ENCODE measurements at places on chromosomes 12 and 14.

GRCh38 chr12:118166946-118167345 lies 31.0 kb downstream of the PEBP1 start:
- no peak for DNase-seq

- DNase-seq = no peak
Observed at GRCh38 chr12:131018808-131019397, 65.2 kb downstream of the ADGRD1 start.

DNA sequence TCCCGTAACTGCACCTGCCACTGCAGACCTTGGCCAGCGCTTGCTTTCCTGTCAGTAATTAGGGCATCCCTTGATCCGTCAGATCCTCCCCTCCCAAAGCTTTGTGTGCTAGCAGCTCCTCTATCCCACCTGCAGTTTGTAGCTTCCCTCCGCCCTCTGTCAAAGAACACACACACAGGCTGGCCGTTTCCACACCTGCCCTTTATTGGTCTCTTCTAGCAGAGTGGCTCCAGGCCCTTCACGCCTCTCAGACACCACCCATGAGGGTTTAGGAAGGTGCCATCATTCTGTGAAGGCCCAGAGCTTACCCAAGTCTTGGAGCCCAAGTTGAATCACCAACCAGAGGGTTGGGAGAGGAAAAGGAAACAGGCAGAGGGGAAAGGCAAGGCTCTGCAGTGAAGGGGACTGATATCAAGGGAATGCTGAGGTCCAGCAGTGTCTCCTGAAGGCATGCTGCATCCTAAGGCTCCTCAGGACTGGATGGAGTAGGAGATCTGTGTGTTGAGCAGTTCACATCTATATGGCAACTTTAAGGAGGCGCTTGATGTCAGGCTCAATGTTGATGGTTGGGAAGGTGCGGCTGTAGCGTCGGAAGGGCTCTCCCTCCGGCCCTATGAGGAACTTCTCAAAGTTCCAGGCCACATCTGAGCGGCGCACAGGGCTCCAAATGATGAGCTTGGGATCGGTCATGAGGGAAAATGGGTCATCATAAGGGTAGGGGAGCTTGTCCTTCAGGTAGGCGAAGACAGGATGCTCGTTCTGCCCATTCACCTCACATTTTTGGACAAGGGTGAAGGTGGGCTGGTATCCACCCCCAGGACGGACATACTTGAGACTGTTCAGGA lies 3.4 kb downstream of the GPX2 start:
- no peak for DNase-seq

GRCh38 chr14:96167224-96168148 lies 37.2 kb upstream of the BDKRB2 start:
- DNase-seq = no peak

DNA sequence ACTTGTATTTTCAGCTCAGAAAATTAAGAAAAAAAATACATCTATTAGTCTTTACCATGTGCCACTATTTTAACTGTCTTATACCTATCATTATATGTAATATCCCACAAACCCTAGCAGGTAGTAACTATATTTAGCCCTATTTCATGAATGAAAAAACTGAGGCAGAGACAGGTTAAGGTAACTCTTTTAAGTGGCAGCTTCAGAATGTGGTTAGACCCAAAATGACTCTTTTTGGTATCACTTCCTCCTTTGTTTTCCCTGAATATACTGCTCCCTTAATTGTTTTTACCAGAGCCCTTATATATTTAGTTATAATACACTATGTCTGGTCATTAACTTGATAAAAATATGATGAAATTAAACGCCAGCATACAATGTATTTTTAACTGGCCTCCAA lies 235.6 kb upstream of the RPL10L start:
- DNase-seq = no peak

DNA sequence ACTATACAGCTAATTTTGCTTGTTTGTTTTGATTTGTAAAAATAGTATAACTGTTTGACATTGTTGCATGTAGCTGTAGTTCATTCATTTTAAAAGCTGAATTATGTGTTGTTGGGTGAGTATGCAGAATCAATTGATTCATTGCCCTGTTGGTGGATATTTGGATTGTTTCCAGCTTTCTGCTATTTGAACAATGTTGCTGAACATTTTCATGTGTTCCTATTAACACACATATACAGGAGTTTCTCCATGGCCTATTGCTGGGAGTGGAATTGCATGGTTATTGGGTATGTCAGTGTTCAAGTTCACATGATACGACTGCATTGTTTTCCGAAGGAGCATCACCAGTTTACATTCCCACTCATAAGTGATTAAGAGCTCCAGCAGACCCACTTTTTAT lies 75.3 kb downstream of the SRGAP1 start:
- DNase-seq = no peak

DNA sequence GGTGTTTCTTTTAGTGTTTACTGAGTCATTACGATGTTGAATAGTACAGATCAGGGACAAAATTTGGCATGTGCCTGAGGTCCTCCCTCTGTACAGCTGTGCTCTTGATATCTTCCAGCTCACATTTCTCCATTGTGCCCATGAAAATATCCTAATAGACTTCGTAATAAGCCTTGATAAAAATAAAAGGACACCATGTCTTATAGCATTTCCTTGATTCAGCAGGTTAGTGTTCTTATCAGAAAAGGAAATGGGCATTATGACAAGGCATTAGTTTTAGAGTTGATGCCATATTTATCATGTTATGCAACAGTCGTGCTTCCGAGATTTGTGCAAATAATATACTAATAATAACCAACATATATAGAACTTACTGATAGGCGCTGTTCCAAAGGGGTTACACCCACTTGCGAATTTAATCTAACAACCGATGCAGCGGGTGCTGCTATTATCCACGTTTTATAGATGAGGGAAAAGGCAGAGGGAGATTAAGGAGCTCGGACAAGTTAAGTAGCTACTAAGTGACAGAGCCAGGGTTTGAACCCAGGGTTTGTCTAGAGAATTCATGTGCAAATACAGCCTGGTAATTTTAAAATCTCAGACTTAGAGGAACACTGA lies 15.1 kb upstream of the WNK1 start:
- DNase-seq = no peak

GRCh38 chr12:108119126-108119973 lies 9.7 kb upstream of the WSCD2 start:
- DNase-seq = no peak

GRCh38 chr12:111570084-111570961 lies 28.8 kb downstream of the ATXN2 start:
- no peak for DNase-seq

DNA sequence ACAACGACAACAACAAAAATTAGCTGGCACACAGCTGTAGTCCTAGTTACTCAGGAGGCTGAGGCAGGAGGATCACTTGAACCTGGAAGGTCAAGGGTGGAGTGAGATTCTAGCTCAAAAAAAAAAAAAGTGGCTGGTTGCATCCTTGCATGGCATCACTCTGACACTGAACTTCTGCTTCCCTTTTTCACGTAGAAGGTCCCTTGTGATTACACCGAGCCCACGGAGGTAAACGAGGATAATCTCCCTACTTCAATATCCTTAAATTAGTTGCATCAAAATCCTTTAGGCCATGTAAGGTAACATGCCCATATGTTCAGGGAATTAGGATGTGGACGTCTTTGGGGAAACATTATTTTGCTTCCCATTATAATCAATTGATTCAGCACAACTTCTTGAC lies 4.0 kb upstream of the PPP4R4 start:
- no peak for DNase-seq

DNA sequence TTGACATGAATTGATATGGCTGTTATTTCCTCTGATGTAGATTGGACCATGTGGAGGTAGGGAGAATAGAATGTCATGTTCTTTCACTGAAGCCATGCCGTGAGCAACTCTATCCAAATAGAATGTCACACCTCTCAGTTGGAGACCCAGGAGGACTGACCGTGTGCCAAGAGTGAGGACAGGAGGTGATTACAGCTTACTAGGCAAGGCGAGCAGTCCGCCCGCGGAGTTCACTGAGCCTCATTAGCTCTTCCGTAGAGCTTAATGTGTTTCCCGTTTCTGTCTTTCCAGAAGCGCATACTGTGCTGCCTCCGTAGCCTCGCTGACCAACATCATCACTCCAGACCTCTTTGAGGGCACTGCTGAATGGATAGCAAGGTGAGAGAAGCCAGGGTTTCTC lies 45.6 kb downstream of the FNTB start:
- no peak for DNase-seq

DNA sequence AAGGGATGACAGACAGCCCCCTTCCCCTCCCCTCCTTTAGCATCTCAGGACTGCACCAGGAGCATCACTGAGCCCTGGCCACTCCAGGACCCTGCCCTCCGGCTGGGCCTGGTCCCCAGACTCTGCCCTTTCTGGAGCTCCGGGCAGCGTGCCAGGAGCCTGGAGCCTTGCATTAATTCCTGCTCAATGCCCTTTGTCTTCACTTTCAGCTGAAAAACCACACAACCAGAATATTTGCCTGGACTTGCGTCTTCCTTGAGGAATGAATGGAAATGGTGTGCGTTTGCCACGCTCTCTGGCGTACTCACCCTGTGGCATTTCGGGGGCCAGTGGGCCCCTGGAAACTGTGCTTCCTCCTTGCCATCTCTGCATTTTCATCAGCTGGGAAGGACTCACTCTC lies 8.5 kb upstream of the RFLNA start:
- DNase-seq = no peak

GRCh38 chr14:56490379-56490778 lies 89.2 kb upstream of the TMEM260 start:
- no peak for DNase-seq

DNA sequence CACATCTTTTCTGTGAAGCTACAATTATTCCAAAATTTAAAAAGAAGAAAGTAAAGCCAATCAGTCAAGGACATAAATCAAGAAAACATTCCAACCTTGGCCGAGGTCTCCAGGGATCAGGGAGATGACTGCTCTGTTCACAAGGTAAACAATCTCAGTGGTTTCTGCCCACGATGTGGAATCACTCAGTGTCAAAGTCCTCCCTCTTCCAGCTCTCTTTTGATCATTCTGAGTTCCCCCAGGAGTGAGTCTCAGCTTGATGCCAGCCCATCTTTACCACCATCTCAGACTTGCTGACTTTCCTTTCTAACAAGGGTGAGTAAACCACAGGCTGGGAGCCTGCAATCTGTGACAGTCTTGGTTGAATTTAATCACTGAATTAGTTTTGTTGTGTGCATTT lies 4.8 kb upstream of the SERPINA9 start:
- DNase-seq = no peak

- DNase-seq = no peak
Observed at GRCh38 chr14:28161040-28161439, 605.5 kb upstream of the FOXG1 start.

- peak; percentile 24 for DNase-seq
Observed at GRCh38 chr12:44876544-44877410, 662 bp upstream of the NELL2 start.

GRCh38 chr14:91732859-91733477 lies 1.1 kb upstream of the CATSPERB start:
- DNase-seq = no peak

GRCh38 chr12:22477894-22478287 lies 66.5 kb downstream of the C2CD5 start:
- no peak for DNase-seq
